ENCODE measurements at places on chromosomes 5 and 9. TPM values are rescaled to one million over a fixed set of nuclear protein-coding genes. Genes with fewer than 3 reads are reported as not detected.

RLN2 gene
- total RNA-seq, result not detected

KIF24 gene
- 5.8 TPM for total RNA-seq

DAB2IP gene
- 16.8 TPM for total RNA-seq

CFAP90 gene
- 0.21 TPM for total RNA-seq

DDX4 gene
- 0.42 TPM for total RNA-seq

PCDHA8 gene
- total RNA-seq, result 0.21 TPM

IL3 gene
- not detected for total RNA-seq

GHR gene
- 34.6 TPM for total RNA-seq

ZBTB34 gene
- total RNA-seq, result 24.7 TPM

CNOT8 gene
- total RNA-seq, result 71.4 TPM

GDA gene
- total RNA-seq, result 5.4 TPM

SELENOP gene
- total RNA-seq, result 433 TPM

SLCO6A1 gene
- total RNA-seq, result not detected

KLF4 gene
- total RNA-seq, result 39.6 TPM

PCDHA5 gene
- 0.69 TPM for total RNA-seq

HCN1 gene
- 0.26 TPM for total RNA-seq

N4BP3 gene
- 4.2 TPM for total RNA-seq

PCDHB13 gene
- total RNA-seq, result 5.9 TPM

PCDHGA7 gene
- total RNA-seq, result 6.9 TPM

GLDC gene
- 0.74 TPM for total RNA-seq

LCNL1 gene
- total RNA-seq, result 0.11 TPM

GABRB2 gene
- total RNA-seq, result 1.6 TPM

CAAP1 gene
- total RNA-seq, result 27.3 TPM

FCN2 gene
- not detected for total RNA-seq

NR4A3 gene
- 4.7 TPM for total RNA-seq

SHB gene
- total RNA-seq, result 10.4 TPM

DMRT2 gene
- 1.0 TPM for total RNA-seq

BSPRY gene
- 1.2 TPM for total RNA-seq

CTNND2 gene
- total RNA-seq, result 1.4 TPM

ZNF462 gene
- 40.2 TPM for total RNA-seq

COL5A1 gene
- total RNA-seq, result 622 TPM

ZDHHC11 gene
- 9.3 TPM for total RNA-seq

GFRA3 gene
- 2.4 TPM for total RNA-seq

GFPT2 gene
- total RNA-seq, result 14.9 TPM

RANBP3L gene
- total RNA-seq, result 5.7 TPM

SPAG8 gene
- 1.9 TPM for total RNA-seq

FBP2 gene
- 2.2 TPM for total RNA-seq

ARID3C gene
- not detected for total RNA-seq

SLC6A3 gene
- not detected for total RNA-seq

NPR3 gene
- total RNA-seq, result 21.7 TPM

PCDHB2 gene
- 3.4 TPM for total RNA-seq

GPR21 gene
- total RNA-seq, result 7.7 TPM

PKN3 gene
- 2.4 TPM for total RNA-seq

CARTPT gene
- total RNA-seq, result not detected

LRRC70 gene
- 18.1 TPM for total RNA-seq

GPR150 gene
- not detected for total RNA-seq
